ENCODE measurements at places on chromosomes 12 and 14.
A peak's percentile ranks its signal among the peaks of the same experiment; 100 is the strongest.

GRCh38 chr12:102953221-102953620 lies 4.3 kb upstream of the ASCL1 start:
- DNase-seq = no peak

DNA sequence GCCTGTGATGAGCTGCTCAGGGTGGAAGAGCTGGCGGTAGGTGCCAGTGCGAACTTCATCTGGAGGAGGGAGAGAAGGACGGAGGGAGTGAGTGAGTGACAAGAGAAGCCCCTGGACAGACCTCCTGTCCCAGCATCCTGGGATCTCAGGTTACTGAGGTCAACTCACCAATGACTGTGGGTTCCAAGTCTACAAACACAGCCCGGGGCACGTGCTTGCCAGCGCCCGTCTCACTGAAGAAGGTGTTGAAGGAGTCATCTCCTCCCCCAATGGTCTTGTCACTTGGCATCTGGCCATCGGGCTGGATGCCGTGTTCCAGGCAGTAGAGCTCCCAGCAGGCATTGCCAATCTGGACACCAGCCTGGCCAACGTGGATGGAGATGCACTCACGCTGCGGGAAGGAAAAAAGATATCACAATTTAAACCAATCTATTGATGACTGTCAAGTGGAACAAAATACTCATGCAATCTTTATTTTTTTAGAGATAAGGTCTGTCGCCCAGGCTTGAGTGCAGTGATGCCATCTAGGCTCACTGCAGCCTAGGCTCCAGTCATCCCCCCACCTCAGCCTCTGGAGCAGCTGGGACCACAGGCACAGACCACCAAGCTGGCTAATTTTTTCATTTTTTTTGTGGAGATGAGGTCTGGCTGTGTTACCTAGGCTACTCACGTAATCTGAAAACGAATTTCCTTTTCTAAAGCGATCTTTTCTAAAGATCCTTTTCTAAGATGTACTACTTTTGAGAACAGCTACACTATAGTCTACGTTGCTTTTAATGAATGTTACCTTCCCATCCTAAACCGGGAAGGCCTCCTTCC lies 1.7 kb downstream of the TUBA1B start:
- no peak for DNase-seq

- DNase-seq = no peak
Observed at GRCh38 chr14:105876829-105877228, 350.4 kb downstream of the TMEM121 start.

DNA sequence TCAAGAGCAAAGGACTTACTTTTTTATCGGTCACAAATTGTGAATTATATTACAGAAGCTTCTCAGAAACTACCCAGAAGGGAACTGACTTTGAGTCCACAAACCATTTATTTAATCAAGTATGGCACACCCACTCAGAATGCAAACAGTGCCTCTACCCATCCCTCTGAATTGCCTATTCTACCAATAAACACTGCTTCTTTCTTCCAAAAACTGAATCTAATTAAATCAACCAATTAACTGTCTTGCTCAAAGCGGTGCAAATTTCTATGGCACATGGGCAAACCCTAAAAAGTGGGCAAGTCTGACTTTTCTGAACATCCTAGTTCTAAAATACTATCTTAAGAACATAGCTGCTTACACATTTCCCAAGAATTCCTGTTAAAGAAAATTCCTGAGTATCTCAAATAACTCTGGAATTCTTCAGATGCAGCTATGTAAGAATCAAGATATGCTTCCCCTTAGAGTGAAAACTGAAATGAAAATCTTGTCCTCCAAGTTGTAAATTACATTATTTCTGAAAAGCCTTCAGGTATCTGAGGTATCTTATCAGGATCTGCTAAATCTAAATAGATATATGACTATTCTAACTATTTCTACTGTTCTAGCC lies 4.3 kb downstream of the SPTLC2 start:
- DNase-seq = no peak

GRCh38 chr14:81427348-81428058 lies 27.4 kb upstream of the STON2 start:
- DNase-seq = no peak

DNA sequence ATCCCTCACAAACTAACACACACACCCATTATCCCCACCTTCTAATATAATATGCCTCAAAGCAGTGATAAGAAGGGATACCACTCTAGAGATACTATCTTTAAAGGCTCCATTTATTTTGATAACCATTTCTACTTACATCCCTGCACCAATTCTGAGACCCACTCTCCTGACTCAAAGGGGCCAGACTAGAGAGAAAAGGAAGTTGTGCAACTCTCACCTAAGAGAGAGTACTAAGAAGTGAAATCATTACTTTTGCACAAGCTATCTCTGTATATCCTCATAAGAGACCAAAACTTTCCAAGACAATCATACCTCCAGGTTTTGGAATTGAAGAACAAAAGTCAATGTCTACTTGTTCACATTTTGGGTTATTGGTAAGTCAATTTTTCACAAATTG lies 45.4 kb upstream of the USP15 start:
- no peak for DNase-seq

- DNase-seq = no peak
Observed at GRCh38 chr14:21995332-21995731, 321.7 kb upstream of the OR4E1 start.

- DNase-seq = no peak
Observed at GRCh38 chr12:15751741-15752140, 37.4 kb downstream of the EPS8 start.

DNA sequence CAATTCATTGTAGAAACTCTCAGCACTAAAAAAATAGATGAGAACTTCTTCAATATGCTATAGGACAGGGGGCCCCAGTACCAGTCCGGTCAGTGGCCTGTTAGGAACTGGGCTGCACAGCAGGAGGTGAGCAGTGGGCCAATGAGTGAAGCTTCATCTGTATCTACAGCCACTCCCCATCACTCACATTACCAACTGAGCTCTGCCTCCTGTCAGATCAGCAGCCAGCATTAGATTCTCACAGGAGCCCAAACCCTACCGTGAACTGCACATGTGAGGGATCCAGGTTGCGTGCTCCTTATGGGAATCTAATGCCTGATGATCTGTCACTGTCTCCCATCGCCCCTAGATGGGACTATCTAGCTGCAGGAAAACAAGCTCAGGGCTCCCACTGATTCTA lies 15.7 kb upstream of the ANO2 start:
- DNase-seq = no peak

DNA sequence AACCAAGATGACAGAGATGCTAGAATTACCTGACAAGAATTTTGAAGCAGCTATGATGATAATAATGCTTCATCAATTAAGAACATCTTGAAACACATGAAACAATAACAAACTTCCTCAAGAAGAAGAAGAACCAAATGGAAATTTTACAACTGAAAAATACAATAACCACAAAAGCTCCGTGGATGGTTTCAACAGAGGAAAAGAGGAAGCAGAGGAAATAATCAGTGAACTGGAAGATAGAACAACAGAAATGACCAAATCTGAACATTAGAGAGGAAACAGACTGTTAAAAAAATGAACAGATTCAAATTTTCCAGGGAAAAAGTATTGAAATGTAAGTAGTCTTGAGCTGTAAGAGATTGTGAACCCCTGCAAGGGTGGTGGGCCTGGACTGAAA lies 62.8 kb upstream of the SLC35F4 start:
- DNase-seq = no peak

DNA sequence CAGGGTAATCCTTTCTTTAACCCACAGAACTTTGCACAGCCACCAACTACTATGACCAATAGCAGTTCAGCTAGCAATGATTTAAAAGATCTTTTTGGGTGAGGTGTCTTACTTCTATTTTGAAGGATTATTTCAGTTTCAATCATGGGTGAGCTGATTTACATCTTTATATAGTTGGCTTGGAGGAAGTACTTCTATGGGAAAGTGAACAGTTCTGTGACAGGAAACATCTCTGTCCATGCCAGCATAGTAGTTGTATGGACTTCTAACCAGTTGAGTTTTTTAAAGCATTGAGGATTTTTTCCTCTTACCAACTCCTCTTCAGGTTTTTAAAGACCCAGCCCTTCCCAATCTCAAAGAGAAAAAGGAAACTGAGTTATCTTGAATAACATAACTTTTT lies 17.8 kb upstream of the SLC17A8 start:
- no peak for DNase-seq

DNA sequence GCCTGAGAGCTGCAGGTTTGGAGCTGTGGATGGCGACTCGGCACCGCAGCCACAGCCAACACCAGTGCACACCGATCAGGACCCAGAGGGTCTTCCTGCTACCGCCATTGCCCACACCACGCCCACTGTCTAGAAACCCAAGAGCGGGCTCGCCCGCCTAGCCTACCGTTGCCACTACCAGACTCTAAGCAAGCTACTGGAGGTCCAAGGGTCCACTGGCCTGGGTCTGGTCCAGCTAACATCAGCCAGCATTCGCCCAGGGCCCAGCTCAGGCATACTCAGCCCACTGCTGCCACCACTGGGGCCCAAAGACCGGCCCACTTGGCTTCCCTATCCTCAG lies 30.5 kb upstream of the MON2 start:
- DNase-seq = no peak

DNA sequence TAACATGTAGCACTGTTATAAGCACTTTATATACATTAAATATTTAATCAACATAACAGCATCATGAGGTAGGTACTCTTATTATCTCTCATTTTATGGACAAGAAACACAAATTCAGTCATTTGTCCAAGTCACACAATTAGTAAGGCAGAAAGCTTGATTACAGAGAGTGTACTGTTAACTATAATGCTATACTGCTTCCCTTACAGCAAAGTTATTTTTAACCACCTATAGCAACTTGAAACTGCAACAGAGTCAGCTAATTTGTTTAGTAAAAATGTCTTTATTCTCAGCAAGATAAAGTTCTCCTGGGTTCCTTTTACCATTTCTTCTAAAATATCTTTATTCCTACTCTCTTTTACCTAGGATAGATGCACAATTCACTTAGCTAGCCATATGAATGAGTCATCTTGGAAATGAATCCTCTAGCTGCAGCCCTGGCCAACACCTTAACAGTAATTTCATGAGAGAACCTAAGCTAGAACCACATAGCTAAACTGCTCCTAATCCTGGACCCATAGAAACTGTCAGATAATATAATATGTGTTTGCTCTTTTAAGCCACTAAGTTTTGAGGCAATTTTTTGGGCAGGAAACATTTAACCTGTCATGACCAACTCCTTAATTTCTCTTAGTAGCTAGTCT lies 90.2 kb upstream of the HECTD1 start:
- no peak for DNase-seq

DNA sequence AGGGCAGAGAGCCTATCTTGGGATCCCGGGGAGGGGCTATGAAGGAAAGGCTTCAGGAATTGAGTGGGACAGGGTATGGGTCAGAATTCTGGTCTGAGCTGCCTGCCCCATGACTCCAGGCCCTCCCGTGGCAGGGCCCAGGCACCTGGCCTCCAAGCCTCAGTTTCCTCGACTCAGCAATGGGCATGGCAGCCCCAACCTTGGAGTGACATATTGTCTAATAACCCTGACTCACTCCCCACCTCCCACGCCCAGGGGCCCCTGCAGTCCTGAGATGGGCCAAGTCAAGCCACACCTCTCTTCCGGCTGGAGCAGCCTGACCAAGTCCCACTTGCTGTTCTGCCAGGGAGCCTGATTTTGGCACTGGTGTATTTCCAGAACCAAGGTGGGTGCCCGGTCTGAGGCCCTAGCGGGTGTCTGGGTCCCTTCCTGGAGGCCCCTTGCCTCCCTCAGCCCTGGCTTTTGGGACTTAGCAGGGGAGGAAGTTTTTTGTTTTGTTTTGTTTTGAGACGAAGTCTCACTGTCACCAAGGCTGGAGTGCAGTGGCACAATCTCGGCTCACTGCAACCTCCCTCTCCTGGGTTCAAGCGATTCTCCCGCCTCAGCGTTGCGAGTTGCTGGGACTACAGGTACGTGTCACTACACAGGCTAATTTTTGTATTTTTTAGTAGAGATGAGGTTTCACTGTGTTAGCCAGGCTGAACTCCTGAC lies 40.3 kb upstream of the RCOR1 start:
- no peak for DNase-seq

GRCh38 chr14:93049867-93050331 lies 65.8 kb downstream of the ITPK1 start:
- no peak for DNase-seq

- DNase-seq = peak; percentile 49
Observed at GRCh38 chr12:55830601-55831446, 1.4 kb upstream of the DNAJC14 start.

GRCh38 chr12:54526812-54527630 lies 22.4 kb upstream of the PDE1B start:
- no peak for DNase-seq

- no peak for DNase-seq
Observed at GRCh38 chr12:59486827-59487226, 109.0 kb upstream of the SLC16A7 start.

DNA sequence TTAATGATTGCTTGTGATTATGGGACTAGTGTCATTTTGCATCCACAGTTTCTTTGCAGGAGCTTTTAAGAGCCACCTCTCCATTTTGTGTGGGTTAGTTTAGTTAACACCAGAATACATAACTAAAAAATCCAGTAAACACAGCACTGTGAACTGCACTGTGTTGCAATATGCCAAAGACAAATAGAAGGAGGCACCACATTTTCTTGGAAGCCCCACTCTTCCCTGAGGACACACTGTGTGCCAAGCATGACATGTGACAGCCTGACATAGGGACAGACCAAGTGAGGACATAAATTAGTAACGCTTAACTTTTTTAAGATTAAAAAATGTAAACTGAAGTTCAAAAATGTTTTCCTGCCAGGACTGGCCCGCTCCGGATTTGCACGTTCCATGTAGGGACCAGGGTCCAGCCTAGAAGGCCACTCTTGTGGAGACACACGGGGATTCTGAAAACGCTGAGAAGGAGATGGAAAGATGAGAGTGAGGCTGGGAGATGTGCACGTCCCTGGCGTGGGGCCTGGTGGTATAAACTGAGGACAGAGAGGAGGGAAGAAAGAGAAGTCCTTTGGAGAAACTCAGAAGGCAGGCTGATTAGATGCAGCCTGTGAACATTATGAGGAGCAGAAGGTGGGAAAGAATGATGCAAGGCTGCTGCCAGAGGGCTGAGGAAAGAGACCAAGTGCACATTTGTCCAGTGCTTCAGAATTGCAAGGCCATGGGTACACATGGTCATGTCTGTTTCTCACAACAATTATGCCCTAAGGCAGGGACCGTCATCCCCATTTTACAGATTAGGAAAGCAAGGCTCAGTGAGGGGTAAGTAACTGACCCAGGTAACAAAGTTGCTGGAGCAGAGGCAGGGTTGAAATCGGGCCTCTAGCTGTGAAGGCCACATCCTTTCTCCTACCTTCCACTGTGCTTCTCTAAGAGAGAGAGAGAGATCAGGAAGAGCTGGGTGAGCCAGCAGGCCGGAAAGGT lies 45.1 kb downstream of the ISCA2 start:
- DNase-seq = no peak

- no peak for DNase-seq
Observed at GRCh38 chr14:34364201-34364600, 97.8 kb downstream of the SPTSSA start.

DNA sequence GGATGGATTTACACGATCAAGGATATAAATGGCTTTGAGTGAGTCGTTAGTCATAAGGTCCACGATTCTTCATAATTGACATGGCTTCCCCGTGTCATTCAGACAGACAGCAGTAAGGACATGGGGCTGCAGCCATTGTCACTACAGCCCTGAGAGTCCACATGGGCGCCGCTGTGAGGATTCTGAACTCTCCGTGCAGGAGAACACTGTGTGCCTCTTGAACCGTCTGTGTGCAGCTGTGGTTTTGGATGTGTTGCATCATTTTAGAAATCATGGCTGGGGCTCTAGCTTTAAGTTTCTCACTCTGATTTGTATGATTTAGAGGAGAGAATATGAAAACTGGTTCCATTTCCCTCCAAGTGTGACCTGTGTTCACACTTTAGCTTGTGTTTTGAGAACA lies 47.2 kb downstream of the NPAS3 start:
- no peak for DNase-seq

- no peak for DNase-seq
Observed at GRCh38 chr14:94646066-94646465, 33.9 kb downstream of the SERPINA3 start.

GRCh38 chr14:101915871-101916815 lies 48.2 kb upstream of the DYNC1H1 start:
- DNase-seq = no peak

Measured in GM19239 (cell line).